ENCODE measurements at places on chromosomes 5 and 9.
A peak's percentile ranks its signal among the peaks of the same experiment; 100 is the strongest.

DNA sequence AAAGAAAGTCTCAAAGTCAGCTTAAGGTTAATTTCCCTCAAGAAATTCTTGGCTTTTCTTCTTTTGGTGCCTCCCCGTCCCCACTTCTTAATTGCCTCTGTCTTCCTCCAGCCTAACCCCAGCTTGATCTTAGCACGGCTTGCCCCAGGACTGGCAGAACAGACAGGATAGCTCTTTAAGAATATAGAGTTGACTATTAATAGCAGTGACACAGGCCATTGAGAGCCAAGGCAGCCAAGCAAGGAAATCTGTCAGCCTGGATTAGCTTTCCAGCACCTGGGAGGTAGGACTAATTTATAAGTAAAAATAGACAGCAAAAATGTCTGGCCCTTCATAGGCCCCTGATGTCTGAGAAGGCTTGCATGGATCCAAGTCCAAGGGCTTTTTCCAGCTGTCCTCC lies 384.6 kb upstream of the SLC30A5 start:
- DNase-seq: no peak

DNA sequence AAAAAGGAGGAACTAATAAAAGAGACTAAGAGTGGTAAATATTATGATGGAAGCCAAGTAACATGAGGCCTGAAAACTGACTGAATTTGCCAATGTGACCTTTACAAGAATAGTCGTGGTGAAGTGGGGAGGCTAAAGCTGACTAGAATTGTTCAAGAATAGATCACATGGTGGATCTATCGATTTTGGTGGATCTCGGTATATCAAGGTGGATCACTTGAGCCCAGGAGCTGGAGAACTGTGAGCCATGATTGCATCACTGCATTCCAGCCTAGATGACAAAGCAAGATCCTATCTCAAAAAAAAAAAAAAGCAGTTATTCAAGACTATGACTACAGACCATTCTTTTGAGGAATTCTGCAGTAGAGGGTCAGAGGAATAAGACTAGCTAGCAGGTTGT lies 15.1 kb downstream of the ERMP1 start:
- DNase-seq: peak; percentile 58

DNA sequence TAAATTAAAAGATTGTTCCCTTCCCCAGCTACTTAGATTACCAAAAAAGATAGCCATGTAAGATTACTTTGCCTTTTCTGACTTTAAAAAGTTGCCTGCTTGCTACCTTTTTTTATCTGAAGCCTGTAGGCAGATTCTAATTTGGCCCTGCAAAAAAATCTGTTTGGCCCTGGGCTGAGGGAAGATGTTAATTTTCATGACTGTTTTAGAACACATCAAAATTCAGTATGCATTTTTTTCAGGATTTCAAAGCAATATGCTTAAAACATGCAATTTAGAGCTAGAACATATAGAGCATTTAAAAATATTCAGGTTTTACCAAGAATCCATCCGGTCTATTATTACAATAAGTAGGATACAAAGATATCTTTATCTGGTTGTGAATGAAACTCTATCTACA lies 563.6 kb downstream of the NR2F1-AS1 start:
- DNase-seq: no peak

- no peak for DNase-seq
Observed at GRCh38 chr5:124289130-124289529, 457.3 kb downstream of the ZNF608 start.

All from AG10803 (cell line).